ENCODE measurements at places on chromosomes 13 and 19.

- DNase-seq: no peak
Observed at GRCh38 chr13:98652276-98652675, 75.4 kb upstream of the STK24 start.

DNA sequence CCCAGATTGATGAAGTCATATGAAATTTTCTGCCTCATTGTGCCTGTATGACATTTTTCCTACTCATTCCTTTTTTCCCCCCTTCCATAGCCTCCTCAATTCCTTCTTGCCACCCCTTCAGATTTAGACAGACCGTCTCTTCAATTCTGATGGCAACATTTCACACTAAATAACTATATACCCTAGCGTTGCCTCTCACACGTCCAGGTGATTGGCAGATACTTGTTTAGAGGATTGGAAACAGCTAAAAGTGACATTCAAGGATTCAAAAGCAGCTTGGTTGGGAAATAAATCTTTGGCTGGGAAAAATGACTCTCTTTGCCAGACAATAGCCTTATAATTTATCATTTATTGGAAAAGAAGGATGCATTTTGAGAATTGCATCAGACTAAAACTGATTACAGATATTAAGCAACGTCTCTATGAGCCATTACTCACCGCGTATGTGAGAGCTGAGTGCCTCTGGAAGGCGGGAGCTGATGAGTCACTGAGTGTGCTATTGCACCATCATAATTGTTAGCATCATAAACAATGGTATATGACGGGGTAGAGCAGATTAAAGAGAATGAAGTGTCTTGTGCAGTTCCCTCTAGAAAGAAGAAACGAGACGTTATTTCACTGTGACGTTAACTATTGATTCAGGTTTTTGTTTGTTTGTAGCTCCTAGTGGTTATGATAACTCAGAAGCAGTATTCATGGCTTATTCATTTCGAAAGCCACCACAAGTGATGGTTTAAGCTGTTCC lies 61.1 kb upstream of the FAM216B start:
- peak; percentile 55 for DNase-seq

DNA sequence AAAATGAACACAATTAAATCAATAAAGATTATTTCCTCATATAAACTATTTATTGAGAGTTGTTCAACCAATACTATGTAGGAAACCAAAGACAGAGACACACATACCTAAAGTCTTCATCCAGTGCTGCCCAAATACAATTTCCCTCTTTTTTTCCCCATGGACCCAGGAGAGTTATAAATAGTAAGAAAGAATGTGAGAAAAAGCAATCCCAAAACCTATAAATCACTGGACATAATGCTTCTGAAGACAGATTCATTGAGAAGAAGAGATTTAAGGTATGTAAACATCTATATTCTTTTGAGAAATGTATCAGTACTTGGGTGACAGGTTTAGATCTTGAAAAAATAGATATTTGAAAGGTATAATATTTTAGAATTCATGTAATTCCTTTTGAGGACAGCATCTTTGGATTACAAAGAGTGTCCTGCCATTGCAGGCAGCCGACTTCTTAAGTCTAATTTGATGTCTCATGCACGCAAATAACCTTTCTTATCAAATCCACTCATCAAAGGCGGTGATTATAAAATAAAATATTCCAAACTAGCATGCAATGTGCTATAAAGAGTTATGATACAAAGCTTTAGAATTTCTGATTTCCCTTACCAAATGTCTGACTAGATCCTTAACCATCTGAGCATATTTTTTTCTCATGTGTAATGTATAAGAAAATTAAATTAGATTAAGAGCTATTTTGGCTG lies 739.4 kb downstream of the LIG4 start:
- no peak for DNase-seq

GRCh38 chr13:28513745-28514144 lies 18.8 kb upstream of the FLT1 start:
- DNase-seq: no peak

DNA sequence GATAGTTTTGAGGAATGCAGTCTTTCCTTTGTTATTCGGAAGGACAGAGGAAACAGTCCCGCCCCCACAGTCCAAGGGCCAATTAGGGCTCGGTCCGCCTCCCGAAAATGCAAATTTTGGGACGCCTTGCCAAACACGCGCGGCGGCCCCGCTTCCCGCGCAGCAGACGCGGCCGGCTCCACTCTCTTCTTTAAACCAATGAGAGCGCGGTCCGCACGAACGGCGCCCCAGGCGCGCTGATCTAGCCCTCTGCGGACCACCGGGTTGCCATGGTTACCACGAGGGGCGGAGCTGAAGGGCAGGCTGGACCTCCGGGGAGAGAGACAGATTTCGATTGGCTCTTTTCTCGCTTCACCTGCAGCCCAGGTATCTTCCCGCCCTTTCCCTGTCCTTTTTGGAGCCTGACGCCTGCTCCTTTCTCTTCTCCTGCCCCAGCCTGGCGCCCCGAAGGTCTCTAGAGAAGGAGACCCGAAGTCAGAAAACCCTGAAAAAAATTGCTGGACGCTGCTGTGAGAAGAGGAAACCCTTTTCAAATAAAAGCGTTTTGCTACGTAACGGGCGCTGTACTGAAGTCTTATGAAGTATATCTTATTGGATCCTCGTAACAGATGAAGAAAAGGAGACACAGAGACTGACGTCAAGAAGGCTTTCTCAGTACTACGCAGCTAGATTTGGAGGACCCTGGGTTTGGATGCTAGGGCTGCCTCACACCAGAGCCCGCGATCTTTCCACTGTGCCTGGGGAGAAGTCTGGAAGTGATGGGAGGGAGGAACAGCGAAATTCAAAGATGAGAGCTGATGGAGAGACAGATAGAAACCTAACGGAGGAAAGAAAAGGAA lies 2.0 kb downstream of the PTH2 start:
- peak; percentile 89 for DNase-seq

GRCh38 chr13:28356561-28357021 lies 138.3 kb downstream of the FLT1 start:
- no peak for DNase-seq

- peak; percentile 80 for DNase-seq
Observed at GRCh38 chr13:75685239-75685697, 49.1 kb downstream of the LMO7 start.

GRCh38 chr13:112730157-112730671 lies 40.4 kb downstream of the ATP11A start:
- no peak for DNase-seq

DNA sequence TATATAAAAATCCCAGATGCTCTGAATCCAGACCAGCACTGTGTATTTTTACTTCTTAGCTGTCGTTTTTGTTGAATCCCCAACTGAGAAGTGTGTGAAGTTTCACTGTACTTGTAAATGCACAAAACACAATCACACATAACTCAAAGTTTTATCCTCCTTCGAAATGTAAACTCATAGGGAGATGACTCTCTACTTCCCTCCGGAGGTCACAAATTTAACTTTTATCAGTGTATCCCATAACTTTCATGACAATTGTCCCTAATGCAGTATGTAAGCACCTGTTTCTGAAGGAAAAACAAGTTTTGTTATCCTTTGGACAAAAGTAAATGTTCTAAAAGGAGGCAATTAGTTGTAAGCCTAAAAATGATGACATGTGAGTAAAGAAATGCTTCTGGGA lies 665.0 kb upstream of the SLITRK6 start:
- no peak for DNase-seq

- no peak for DNase-seq
Observed at GRCh38 chr13:106527445-106527801, 8.0 kb downstream of the EFNB2 start.

DNA sequence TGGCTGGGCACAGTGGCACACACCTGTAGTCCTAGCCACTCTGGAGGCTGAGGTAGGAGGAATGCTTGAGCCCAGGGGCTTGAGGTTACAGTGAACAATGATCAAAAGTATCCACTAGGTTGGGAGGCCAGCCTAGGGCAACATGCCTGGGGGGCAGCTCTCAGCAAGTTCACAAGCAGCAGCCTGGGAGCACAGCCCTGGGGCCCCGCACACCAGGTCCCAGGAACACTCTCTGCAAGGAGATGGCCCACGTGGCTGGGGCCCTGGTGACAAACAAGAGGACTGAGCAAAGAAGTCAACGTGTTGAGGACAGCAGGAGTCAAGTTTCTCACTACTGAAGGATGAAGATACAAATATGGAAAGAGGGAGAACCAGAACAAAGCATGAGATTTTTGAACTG lies 39.3 kb downstream of the ABCC4 start:
- DNase-seq: no peak

DNA sequence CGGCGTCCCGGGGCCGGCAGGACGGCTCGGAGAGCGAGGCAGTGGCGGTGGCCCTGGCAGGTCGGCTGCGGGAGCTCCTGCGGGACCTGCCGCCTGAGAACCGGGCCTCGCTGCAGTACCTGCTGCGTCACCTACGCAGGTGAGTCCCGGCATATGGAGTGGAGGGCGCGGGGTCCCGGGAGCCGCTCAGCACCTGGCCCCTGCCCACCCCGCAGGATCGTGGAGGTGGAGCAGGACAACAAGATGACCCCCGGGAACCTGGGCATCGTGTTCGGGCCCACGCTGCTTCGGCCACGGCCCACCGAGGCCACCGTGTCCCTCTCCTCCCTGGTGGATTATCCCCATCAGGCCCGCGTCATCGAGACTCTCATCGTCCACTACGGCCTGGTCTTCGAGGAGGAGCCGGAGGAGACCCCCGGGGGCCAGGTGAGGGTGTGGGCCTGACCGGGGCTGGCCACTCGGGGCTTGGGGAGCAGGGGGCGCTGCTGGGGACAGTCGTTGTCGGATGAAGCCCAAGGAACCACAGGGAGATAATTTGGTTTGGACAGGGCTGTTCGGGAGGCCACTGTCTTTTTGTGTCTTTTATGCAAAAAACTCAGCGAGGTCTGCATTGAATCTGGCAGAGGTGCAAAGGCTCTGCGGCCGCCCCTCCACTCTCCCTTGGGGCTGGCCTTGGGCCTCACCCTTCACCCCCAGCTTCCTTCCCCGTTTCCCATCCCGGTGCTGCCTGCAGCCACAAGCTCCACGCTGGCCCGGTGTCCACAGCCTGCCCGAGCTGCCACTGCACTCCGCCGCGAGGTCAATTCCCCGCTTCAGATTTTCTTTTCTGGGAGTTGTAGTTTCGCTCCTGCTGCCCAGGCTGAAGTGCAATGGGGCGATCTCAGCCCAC lies 12.0 kb downstream of the POLR2E start:
- DNase-seq: no peak

- no peak for DNase-seq
Observed at GRCh38 chr13:28349371-28349770, 145.6 kb downstream of the FLT1 start.

DNA sequence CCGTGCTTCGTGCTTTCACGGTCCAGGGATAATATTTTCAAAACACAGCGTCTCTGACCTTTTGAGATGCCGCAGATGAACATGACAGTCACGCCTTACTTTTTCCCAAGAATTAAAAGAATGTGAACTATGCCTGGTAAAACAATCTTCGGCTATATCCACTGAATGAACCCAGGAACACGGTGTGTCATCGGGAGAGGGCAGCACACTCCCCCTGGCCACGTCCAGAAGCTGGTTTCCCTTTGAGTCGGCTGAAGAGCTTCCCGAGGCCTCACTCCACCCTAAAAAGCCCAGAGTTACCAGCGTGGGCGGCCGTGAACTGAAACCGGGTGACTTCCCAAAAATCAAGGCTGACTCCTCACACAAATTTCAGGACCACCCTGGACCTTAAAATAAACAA lies 22.9 kb upstream of the SHISA2 start:
- no peak for DNase-seq

GRCh38 chr19:35757231-35757748 lies 461 bp upstream of the HSPB6 start:
- DNase-seq: peak; percentile 78

DNA sequence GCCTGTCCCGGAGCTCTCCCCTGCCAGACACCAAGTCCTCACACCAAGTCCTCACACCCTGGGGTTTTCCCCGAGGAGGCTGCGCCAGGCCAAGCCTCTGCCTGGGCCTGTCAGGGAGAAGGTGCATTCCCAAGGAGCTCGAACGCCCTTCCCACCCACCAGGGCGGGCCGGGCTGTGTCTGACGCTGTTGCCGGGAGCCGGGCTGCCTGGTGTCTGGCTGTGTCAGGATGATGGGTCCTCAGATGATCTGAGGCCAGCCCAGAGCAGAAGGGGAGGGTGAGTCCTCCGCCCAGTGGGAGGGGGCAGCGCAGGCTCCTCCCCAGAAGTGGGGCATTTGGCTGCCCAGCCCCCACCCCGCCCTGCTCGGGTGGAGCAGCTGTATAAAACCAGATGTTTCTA lies 2.3 kb upstream of the HAS1 start:
- DNase-seq: no peak

DNA sequence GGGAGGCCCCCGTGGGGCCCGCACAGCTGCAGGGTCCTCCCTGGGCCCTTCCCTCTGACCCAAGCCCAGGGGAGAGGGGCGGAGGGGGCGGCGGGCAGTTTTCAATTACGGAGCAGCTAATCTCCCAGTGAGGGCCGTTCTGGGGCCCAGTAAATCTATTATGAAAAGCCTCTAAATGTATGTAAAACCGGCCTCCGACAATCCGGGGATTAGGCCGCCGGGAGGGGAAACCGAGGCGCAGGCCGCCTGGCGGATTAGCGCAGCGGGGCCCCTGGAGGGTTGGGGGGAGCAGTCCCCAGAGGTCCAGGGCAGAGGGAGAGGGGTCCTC lies 25.1 kb downstream of the EFNA2 start:
- no peak for DNase-seq

- peak; percentile 46 for DNase-seq
Observed at GRCh38 chr13:73293913-73294523, 235.2 kb downstream of the KLF5 start.

DNA sequence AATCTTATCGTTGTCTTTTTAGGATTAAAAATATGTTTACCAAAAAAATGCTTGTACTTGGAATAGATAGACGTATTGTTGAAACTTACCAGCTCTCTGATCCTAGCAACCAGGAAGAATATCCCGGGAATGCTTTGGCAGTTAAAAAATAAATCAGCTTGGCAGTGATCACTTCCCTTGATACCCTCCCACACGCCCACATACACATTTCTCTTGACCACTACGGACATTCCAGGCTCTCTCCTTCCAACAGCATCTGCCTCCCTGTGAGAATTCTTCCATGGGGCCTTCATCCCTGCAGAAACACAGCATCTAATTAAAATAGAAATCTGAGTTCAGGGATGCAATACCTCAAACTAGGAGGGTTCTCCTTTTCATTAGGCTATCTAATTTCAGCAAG lies 57.9 kb downstream of the THSD1 start:
- DNase-seq: no peak

GRCh38 chr13:22092791-22093560 lies 422.1 kb downstream of the FGF9 start:
- DNase-seq: no peak

- DNase-seq: no peak
Observed at GRCh38 chr13:96844616-96845015, 149.7 kb downstream of the OXGR1 start.

DNA sequence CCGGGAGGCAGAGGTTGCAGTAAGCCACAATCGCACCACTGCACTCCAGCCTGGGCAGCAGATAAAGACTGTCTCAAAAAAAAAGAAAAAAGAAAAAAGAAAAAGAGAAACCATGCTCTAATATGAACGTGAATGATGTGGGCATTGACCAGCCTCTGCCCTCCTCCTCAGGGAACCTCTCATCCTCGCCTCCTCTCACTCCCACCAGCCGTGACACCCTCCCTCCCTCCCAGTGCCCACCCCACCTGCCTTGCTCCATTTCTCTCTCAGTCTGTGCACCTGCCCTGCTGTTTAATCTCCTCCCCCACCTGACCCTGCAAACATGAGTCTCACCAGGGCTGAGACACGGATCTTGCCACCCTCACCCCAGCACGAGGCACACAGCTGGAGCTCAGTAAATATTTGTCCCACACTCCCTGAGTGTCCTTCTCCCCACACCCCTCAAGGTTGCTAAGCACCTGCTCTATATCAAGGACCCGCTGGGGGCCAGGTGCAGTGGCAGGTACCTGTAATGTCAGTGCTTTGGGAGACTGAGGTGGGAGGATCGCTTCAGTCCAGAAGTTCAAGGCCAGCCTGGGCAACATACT lies 7.5 kb upstream of the BCAT2 start:
- DNase-seq: peak; percentile 100

GRCh38 chr19:35015954-35016351 lies 14.3 kb upstream of the SCN1B start:
- no peak for DNase-seq
